ENCODE measurements at places on chromosomes 12 and 14.

- no peak for DNase-seq
Measured at GRCh38 chr12:6187948-6188793, 12.0 kb upstream of the CD9 start.

- no peak for DNase-seq
Measured at GRCh38 chr12:124150168-124150567, 144.7 kb upstream of the RFLNA start.

GRCh38 chr14:99718031-99718810, 34.1 kb downstream of the CYP46A1 start:
- no peak for DNase-seq

GRCh38 chr12:14643251-14643650, 53.1 kb downstream of the GUCY2C start:
- DNase-seq = no peak

DNA sequence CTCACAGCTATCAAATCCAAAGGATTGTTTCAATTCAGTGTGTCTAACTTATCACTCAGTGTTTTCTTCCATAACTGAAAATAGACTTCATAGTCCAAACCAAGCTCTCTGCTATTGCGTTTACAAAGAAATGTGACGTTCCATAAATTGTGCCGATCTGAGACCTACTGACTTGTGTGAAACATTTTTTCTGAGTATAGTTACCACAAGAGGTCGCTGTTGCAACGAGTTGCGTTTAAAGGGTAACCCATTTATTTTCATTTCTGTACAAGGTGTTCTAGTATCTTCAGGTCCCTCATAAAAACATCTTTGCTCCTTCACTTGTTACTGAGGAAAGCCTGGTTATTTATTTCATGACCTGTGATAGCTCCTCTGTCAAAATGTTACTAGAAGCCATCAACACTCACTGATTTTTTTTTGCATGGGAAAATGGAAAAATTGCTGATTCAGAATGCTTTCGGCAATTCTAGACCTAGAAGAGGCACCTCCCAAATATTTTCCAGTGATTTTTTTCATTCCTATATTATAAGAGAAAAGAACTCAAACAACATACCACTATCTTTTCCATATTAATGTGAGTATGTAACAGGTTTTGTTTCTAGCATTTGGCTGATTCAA, 60.9 kb upstream of the OR4E1 start:
- DNase-seq = peak; percentile 27

- no peak for DNase-seq
Measured at GRCh38 chr12:106080041-106080790, 58.5 kb downstream of the NUAK1 start.

DNA sequence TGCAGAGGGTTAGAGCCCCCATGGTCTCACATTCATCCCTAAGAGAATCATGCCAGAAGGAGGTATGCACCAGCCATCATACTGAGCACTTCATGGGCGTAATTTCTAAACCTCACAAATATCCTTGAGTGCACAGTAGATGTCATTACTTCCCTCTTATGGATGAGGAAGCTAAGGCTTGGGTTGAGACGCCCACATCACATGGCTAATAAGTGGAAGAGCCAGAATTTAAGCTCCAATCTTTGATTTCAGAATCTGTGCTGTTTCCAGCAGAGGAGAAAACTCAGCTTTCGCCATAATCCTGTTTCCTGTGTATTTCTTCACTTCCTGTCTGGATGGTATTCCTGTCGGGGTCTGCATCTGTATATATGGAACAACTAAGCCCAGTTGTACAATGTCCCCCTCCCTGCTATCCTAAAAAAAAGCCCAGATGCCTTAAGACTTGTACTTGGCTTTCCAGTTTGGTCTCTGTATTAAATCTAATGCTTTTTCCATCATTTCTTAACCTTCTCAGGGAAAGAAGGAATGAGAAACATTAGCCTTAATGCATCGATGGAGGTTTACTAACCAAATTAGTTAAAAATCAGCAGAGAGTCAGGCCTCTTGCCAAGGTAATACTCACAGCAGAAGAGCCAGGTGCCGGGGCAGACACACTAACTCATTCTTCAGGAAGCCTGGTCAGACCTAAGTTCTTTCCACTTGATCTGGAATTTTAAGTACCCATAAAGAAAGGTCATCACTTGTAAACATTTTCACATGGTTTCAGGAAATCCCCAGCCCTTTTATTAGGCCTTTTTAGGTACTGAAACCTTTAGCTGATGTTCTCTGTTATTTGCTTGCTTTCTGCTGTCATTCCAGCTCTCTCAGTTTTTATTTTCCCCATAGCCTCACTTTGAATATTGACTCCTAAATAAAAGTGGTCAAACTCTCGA, 5.3 kb downstream of the ISCU start:
- no peak for DNase-seq

- no peak for DNase-seq
Measured at GRCh38 chr12:71786829-71787228, 32.2 kb downstream of the RAB21 start.

- peak; percentile 11 for DNase-seq
Measured at GRCh38 chr14:59187802-59188460, 536 bp upstream of the DAAM1 start.

- DNase-seq = peak; percentile 41
Measured at GRCh38 chr12:716506-716905, 35.9 kb upstream of the WNK1 start.

DNA sequence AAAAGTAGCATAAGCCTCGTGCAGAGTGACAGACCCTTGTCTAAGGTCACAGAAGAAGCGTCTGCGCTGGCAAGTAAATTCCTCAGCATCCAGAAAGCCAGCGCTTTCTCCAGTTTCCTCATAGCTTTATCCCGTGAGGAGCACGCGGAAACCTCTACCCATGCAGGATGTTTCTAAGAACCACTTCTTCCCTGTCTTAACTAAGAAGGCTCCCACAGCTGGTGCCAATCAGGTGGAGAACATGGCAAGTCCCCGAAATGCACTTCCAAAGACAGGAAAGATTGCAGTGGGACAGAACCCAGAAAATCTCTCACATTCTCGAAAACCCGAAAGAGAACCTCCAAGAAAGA, 968 bp upstream of the ARID4A start:
- DNase-seq = no peak

- no peak for DNase-seq
Measured at GRCh38 chr12:94874518-94875302, 128.8 kb downstream of the NDUFA12 start.

DNA sequence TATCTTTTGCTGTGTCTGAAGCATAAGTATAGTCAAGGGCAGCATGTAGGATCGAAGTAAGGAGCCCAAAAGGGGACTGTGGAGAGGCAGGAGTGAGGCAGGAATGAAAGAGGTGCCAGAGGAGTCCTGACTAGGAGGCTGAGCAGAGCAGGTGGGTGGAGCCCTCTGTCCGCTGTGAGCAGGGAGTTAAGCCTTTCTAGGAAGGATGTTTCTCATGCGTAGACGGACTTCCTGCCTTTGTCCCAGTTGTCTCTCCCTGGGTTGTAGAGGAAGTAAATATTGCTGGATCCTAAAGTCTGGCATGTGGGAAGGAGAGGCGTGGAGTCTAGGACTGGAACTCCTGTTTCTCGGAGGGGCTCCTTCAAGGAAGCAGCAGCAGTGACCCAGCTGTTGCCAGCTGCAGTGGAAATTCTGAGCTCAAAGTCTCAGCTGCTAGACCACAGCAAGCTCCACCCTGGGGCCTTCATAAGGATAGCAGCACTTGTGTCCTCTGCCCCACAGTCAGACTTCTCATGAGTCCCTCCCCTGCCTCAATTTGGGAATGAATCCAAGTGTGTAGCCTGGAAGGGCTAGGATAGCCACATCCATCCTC, 44.0 kb downstream of the RBMS2 start:
- no peak for DNase-seq

- DNase-seq = peak; percentile 13
Measured at GRCh38 chr12:127677537-127678131, 589.3 kb upstream of the TMEM132C start.

- no peak for DNase-seq
Measured at GRCh38 chr12:131915000-131915689, 13.9 kb upstream of the PUS1 start.

DNA sequence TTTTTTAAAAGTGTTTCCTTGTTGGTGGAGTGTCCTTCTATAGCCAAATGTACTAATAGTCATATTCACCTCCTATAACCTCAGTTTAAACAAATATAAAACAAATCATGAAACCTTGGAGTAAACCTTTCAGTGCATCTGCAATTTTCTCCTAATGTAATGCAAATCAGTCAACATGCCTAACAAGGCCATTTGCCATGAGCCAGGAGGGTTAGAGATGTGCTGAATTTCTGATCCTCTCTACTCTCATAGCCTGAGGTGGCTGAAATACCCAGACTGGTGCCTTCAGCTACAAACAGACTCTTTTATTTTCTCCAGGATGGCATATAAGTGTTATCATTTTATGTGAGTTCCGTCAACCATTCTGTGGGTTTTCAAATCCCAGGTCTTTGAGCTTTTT, 908.1 kb downstream of the GALC start:
- no peak for DNase-seq

DNA sequence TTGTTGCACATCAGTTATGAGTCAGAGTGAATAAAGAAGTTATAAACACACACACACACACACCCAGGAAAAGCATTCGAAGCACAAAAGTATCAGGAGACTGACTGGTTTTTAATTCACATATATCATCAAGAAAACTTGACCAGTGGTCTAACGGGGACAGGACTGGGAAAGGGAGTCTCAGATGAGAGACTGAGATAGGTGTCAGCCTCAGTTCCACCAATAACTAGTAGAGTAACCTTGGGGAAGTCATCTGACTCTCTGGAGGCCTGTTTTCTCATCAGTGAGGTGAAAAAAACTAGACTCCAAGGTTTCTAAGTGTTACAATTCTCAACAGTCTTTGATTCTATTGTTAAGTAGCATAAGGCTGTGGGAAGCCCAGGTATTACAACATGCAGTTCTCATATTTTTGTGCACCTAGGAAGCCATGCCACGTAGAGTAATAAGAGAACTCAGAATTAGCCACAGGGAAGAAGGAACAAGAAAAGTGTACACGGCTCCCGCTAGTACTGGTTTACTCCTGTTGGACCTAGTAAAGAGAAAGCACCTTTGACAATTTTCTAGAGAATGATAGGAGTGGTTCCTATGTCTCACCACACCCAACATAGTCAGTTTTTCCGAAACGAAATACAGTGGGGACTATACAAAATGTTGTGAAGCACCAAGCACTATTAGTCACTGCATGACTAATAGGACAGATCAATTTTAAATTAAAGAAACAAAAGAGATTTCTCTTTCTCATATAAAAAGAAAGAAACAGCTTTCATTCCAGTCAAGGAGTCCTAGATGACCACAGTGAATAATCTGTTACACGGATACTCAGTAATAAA, 5.0 kb downstream of the PPTC7 start:
- DNase-seq = no peak

DNA sequence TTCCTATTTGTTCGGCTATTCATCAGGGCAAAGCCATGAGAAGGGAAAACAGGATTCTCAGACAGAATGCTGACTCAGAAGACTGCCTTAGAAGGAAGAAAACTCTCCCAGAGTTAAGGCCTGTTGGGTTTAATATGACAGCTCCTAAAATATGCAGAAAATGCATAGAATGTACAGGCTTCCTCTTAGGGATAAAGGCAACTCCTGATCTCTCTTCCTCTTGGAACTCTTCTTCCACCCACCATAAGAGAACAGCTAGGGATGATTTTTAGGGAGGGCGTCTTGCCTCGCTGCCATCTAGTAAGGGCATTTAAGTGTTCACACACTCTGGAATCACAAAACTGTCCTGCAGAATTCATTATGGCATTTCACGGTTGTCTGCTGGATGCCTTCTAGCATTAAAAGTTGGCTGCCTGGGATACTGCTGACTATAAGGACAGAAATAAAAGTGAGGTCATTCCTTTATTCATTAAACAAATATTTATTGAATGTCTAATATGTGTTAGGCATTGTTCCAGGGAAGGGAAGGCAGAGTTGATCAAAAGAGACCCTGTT, 73.7 kb downstream of the DCAF5 start:
- DNase-seq = no peak

DNA sequence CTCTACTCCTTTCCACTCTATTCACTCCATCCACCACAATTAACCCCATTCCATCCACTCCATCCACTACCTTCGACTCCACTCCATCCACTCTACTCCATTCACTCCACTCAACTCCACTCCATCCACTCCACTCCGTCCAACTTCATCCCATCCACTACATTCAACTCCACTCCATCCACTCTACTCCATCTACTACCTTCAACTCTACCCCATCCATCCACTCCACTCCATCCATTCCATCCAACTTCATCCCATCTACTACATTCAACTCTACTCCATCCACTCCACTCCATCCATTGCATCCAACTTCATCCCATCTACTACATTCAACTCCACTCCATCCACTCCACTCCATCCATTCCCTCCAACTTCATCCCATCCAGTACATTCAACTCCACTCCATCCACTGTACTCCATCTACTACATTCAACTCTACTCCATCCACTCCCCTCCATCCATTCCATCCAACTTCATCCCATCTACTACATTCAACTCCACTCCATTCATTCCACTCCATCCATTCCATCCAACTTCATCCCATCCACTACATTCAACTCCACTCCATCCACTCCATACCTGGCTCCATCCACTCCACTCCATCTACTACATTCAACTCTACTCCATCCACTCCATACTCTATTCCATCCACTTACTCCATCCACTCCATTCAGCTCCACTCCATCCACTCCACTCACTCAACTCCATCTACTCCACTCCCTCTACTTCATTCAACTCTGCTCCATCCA, 16.4 kb downstream of the HNF1A start:
- DNase-seq = no peak

DNA sequence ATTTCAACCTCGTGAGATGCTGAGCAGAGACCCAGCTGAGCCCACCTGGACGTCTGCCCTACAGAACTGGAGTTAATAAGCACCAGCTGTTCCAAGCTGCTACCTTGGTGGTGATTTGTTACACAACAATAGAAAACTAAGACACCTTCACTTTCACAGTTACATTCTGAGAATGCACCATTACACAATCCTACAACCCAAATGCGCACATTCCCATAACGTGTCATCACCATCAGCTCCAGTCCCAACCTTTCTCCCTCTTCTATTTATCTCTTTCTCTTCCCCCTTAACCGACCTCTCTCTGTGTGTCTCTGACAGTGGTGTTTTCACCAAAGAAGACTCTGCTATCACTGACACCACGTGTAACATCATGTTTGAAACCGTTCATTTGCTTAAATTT, 91.9 kb downstream of the TMEM132D start:
- DNase-seq = no peak

- DNase-seq = no peak
Measured at GRCh38 chr14:30519961-30520360, 39.0 kb upstream of the G2E3 start.

DNA sequence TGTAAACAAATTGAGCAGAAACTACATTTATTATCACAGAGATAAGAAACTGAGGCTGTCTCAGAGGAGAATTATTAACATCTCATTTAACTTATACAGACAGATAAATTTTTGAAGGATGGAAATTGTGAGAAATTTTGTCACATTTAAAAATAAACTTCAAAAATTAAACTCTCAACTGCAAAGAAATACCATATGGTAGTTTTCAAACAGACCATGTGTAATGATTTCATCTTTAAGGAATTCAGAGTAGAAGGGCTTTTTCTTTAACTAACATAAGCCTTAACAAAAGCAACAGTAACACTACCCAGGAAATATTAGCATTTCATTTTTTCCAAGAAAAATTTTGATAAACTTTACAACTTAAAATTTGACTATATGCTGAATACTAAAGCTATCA, 26.6 kb downstream of the NUP37 start:
- no peak for DNase-seq
